ENCODE measurements at places on chromosomes 7 and 10. TPM values are rescaled to one million over a fixed set of nuclear protein-coding genes. Genes with fewer than 3 reads are reported as not detected.

GRCh38 chr10:128624656-128625530, 498.7 kb upstream of the MKI67 start:
- no peak for DNase-seq

SKAP2 gene
- total RNA-seq: 5.2 TPM

DYDC2 gene
- total RNA-seq: not detected

SRPK2 gene
- total RNA-seq: 28.8 TPM

Measured in Right ventricle myocardium superior (tissue), 1 donor.